HFFc6 (cell line): ENCODE measurements at places on chromosomes 11 and 22. TPM values are rescaled to one million over a fixed set of nuclear protein-coding genes. Genes with fewer than 3 reads are reported as not detected.

The PDE2A gene
- total RNA-seq: 0.07 to 0.48 TPM (median 0.45 TPM) in 3 replicates

GRCh38 chr22:38083931-38084631 is at the start of gene SLC16A8:
Gene SLC16A8, minus strand, starts transcription at chr22:38084184. Its CDS starts 1,311 bp downstream, at chr22:38082873.
- DNase-seq: no peak

- no peak for DNase-seq
Measured at GRCh38 chr11:119518746-119519730, 96.1 kb upstream of the THY1 start.

DNA sequence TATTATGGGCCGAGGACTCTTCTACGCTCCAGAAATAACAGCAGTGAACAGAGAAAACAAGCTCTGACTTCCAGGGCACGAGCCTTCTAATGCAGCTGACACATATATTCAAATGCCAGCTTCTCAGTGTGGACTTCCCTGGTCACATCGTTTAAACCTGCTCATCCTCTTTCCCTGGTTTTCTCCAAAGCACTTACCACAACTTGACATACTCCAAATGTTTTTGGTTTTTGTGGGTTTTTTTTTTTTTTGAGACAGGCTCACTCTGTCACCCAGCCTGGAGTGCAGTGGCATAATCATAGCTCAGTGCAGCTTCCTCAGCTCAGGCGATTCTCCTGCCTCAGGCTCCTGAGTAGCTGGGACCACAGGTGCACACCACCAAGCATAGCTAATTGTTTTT is 105.5 kb downstream of the MICAL3 start:
- DNase-seq: peak; percentile 70

DNA sequence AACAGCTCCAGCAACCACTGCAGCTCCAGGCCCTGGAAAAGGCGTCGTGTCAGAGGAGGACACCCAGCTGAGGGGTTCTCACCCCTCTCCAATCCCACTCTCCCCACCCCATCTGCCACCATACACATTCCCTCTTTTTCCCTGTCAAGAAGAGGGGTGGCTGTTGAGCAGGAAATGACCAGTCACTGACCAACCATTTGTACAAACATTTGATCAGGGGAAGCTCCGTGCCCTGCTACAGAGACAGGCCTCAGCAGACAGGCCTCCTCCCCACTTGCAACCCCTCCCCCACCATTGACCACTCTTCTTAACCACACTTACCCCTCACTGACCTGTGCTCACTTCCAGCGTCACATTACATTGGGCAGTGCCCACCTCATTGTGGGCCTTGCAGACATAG is 2.3 kb upstream of the VSIG2 start:
- DNase-seq: no peak

The OR5A1 gene
- total RNA-seq: not detected in 3 replicates

DNA sequence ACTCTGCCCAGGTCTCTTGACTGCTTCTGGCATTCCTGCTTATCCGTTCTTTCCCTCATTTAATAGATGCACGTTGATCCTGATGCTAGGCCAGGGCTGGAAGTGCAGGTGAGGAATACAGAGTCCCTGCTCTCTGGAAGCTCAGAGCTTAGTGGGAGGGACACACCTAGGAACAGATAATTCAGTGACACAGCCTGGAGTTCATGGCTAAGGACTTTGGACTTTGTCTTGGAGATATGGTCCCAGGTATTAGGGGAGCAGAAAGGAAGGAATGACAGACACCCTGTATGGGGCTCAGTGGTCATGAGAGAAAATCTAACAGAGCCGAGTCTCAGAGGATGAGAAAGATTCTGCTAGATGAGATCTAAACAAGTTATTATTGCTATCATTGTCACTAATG is 160.6 kb downstream of the PKNOX2 start:
- DNase-seq: no peak

The CHADL gene
- total RNA-seq: 0.21 to 0.40 TPM (median 0.34 TPM) in 3 replicates

The SCN2B gene
- not detected in 3 replicates for total RNA-seq

- no peak for DNase-seq
Measured at GRCh38 chr11:16098526-16099205, 257.7 kb downstream of the SOX6 start.

GRCh38 chr11:37533087-37533486 is 935.1 kb upstream of the RAG2 start:
- DNase-seq: no peak

- no peak for DNase-seq
Measured at GRCh38 chr22:43543522-43544288, 131.9 kb downstream of the MPPED1 start.

GRCh38 chr11:104594228-104594958 is 303.9 kb downstream of the CASP12 start:
- no peak for DNase-seq

The ANO1 gene
- not detected in 3 replicates for total RNA-seq

The UBQLN3 gene
- not detected in 3 replicates for total RNA-seq

The C22orf31 gene
- total RNA-seq: not detected in 3 replicates

GRCh38 chr11:2721210-2721916 is 21.6 kb upstream of the KCNQ1OT1 start:
- DNase-seq: no peak

- DNase-seq: no peak
Measured at GRCh38 chr11:58807343-58807742, 37.2 kb downstream of the GLYATL2 start.

GRCh38 chr11:100068116-100068515 is 619.0 kb upstream of the ARHGAP42 start:
- DNase-seq: no peak

GRCh38 chr11:9740202-9740883 is 76.5 kb downstream of the SWAP70 start:
- no peak for DNase-seq

GRCh38 chr11:1196516-1197391 is 26.1 kb upstream of the MUC5B start:
- no peak for DNase-seq

- DNase-seq: no peak
Measured at GRCh38 chr11:130814440-130815096, 101.7 kb downstream of the SNX19 start.

The CYP2D6 gene
- total RNA-seq: 0.17 and 0.23 TPM in 2 replicates

The CNTF gene
- total RNA-seq: 0.74 to 1.3 TPM (median 0.77 TPM) in 3 replicates

- peak; percentile 8 for DNase-seq
Measured at GRCh38 chr11:61766353-61766841, 14.0 kb downstream of the MYRF start.

The VPS37C gene
- total RNA-seq: 15.8 and 17.0 TPM in 2 replicates

- DNase-seq: no peak
Measured at GRCh38 chr22:37162221-37163095, 12.7 kb upstream of the IL2RB start.

DNA sequence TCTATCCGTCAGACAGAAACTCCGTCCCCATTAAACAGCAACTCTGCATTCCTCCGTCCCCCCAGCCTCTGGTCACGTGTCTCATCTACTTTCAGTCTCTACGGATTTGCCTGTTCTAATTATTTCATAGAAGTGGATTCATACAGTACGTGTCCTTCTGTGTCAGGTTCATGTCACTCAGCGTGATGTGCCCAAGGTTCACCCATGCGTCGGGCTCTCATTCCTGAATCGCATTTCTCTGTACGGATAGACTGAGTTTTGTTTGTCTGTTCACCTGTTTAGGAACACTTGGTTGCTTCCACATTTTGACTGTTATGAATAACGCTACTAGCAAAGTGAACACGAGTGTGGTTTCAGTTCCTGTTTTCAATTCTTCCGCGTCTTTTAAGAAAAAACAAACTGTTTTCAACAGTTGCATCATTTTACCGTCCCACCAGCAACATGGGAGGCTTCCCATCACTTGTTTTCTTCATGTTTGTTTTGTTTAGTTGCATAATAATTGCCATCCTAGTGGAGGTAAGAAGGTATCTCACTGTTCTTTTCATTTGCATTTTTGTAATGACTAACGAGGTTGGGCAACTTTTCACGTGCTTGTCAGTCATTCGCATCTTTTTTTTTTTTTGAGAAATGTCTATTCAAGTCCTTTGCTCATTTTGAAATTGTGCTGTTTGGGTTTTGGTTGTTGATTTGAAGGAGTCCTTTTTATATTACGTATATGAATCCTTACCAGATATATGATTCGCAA is 8.9 kb upstream of the NLRP6 start:
- DNase-seq: no peak

DNA sequence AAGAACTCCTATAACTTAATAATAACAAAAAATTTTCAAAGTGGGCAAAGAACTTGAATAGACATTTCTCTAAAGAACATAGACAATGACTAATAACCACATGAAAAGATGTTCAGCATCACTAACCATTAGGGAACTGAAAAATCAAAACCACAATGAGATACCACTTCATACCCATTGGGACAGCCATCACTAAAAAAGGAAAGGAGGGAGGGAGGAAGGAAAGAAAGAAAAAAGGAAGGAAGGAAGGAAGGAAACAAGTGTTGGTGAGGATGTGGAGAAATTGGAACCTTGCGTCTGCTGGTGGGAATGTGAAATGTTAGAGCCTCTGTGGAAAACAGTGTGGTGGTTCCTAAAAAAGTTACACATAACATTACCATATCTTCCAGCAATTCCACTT is 55.8 kb downstream of the MS4A13 start:
- DNase-seq: no peak

The NUP98 gene
- 72.3 to 88.2 TPM (median 73.2 TPM) in 3 replicates for total RNA-seq

GRCh38 chr11:44718612-44719390 is 8.0 kb upstream of the TSPAN18 start:
- no peak for DNase-seq
